ENCODE measurements at places on chromosomes 1 and 21. TPM values are rescaled to one million over a fixed set of nuclear protein-coding genes. Genes with fewer than 3 reads are reported as not detected.

Gene SPRR1B
- total RNA-seq: not detected

Gene ANKRD65
- not detected for total RNA-seq

Gene STUM
- not detected for total RNA-seq

Gene LORICRIN
- not detected for total RNA-seq

Gene FCGR3B
- total RNA-seq: not detected

Gene FAM43B
- total RNA-seq: not detected

Gene PRPF38A
- total RNA-seq: 70.4 TPM

Gene KCNJ6
- not detected for total RNA-seq

Gene AADACL4
- total RNA-seq: not detected

Gene CFAP45
- total RNA-seq: not detected

Gene ENAH
- total RNA-seq: not detected

Gene GUCA2A
- not detected for total RNA-seq

DNA sequence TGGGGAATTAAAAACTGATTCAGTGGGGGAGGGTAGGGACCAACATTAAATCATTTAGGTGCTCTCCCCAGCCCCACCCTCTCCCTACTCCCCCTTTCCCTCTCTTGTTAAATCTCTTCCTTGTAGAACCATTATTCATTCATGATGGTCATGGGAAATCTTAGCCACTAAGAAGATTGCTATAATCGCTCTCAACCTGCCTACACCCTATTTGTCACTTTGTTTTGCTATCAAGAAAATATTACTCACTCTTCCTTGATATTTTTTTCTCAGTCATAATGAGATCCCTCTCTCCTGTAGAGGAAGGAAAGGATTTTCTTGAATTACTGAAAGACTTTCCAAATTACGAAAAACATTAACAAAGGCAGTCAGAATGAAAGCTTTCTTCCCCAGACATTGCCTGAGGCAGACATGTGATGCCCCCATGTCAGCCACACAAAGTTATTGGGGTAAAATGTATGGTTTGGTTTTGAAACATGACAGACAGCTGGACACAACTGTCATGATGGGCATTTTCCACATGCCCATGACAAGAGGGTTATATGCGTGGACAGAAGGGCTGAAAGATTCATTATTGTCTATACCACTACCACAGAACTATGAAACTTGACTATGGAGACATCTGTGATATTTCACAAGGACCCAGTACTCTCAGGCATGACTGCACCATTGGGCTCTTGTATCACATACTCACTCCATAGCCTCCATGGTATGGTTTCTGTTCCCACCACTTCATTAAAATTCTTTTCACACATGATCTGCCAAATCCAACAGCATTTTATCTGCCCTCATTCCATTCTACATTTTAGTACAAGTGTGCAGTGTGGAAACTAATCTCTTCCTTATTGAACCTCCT lies 420.1 kb downstream of the DISC1 start:
- no peaks in the 10 kb centered on the region for H3K36me3 ChIP-seq
- H3K4me1 ChIP-seq: no peaks in the 10 kb centered on the region
- H3K4me3 ChIP-seq: no peak overlapping the region
- no peak overlapping the region for H3K27ac ChIP-seq

DNA sequence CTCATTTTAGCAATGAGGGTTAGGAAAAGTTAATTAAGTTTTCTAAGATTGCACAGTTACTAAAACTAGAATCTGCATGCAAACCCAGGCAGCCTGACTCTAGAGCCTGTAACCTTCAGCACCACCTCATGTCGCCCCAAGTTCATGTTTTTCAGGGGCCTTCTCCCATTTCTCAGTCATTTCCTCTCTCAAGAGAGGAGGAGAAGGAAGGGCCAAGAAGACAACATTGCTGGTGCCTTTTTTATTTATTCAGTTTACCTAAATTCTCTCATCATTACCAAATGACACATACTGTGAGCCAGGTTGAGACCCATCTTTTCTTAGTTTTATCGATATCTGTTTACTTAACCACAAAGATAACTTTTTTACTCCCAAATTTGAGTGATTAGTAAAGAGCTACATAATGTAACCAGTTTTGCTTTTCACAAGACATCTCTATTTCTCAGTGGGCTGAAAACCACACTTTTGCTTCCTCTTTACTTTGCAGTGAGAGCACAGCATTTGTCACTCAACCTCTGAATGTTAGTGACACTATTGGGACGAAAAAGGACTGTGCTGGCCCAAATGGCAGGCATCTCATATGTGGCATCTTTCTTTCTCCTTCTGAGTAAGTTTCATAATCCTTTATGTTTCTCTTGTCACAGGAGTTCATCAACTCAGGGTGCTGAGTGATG lies at the start of gene CD101:
Gene CD101 (plus strand): TSS at position 507 of the 674 bp plus-strand sequence. CDS start 58 bp downstream, at position 565.
- H3K36me3 ChIP-seq: no peaks in the 10 kb centered on the region
- peaks cover 10% of the 10 kb centered on the region for H3K4me1 ChIP-seq
- H3K27ac ChIP-seq: no peak within 1 kb of the TSS
- DNase-seq: peak; percentile 16
- H3K4me3 ChIP-seq: no peak within 1 kb of the TSS

DNA sequence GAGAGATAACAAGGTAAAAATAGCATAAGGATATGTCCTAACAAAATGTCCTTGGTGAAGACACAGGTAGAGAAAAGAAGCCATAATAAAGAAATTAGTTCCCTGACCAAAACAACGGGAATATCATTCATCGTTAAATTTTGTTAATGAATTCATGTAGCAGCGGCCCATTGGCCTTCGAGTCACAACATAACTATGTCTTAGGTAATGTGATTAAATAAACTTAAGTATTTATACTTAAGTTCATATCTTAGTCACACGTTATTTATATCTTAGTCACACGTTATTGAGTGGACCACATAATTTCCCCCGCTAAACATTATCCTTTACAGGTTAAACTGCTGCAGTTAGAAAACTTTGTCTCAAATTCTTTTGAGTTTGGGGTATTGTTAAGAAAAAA lies 1.2 kb downstream of the NEXN start:
- H3K4me3 ChIP-seq: no peak overlapping the region
- H3K4me1 ChIP-seq: peaks cover 6% of the 10 kb centered on the region
- no peaks in the 10 kb centered on the region for H3K36me3 ChIP-seq
- H3K27me3 ChIP-seq: no peaks in the 10 kb centered on the region
- no peak overlapping the region for H3K27ac ChIP-seq
- no peak for DNase-seq

DNA sequence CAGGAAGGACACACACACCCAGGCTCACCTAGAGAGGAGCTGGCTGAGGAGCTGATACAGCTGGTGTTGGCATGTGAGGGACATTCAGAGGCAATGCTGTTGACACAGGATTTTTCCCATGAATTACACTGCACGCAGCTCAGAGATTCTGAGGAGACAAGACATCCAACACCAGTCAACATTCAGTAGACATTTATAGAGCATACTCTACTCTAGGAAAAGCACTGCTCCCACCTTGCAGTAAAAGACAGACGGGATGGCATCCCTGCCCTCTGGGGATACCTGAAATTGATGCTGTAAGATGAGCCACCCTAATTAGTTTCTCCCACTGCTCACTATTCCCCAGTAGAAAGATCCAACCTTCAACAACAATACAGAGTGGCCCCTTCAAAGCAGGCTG lies 5.1 kb downstream of the LYPD8 start:
- no peak overlapping the region for H3K27ac ChIP-seq
- no peaks in the 10 kb centered on the region for H3K27me3 ChIP-seq
- no peak overlapping the region for H3K4me3 ChIP-seq
- DNase-seq: no peak

GRCh38 chr1:185439727-185440415 lies 122.8 kb upstream of the IVNS1ABP start:
- peaks cover 30% of the 10 kb centered on the region for H3K4me1 ChIP-seq
- no peak overlapping the region for H3K4me3 ChIP-seq
- no peaks in the 10 kb centered on the region for H3K27me3 ChIP-seq
- H3K36me3 ChIP-seq: no peaks in the 10 kb centered on the region
- peak; percentile 55 for DNase-seq

- no peaks in the 10 kb centered on the region for H3K27me3 ChIP-seq
- H3K27ac ChIP-seq: no peak overlapping the region
- peaks cover 8% of the 10 kb centered on the region for H3K4me1 ChIP-seq
- peak; percentile 30 for DNase-seq
Measured at GRCh38 chr1:180213401-180214170, 16.5 kb upstream of the LHX4 start.

DNA sequence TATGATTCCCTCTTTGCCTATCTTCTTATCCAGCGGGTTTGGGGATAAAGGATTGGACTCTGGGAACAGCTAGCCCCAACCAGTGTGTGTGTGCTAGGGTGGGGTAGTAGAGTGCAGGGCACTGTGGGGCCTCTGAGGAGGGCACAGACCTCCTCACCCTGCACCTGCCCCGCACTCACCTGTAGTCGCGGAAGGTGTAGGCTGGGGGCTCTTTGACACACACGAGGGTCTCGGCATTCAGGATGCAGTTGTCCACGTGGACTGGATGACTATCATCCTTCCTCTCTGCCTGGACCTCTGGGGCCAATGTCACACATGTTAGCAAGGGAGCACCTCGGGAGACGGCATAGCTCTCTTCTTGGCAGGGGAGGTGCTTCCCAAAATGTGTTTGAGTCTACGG lies 8.0 kb upstream of the CLDN19 start:
- no peaks in the 10 kb centered on the region for H3K4me1 ChIP-seq
- peaks cover 35% of the 10 kb centered on the region for H3K36me3 ChIP-seq
- no peaks in the 10 kb centered on the region for H3K27me3 ChIP-seq
- no peak overlapping the region for H3K4me3 ChIP-seq
- H3K27ac ChIP-seq: no peak overlapping the region

GRCh38 chr1:61641578-61642336 lies 83.2 kb downstream of the TM2D1 start:
- peaks cover 4% of the 10 kb centered on the region for H3K4me1 ChIP-seq
- no peak overlapping the region for H3K4me3 ChIP-seq
- H3K27me3 ChIP-seq: no peaks in the 10 kb centered on the region
- H3K36me3 ChIP-seq: no peaks in the 10 kb centered on the region

DNA sequence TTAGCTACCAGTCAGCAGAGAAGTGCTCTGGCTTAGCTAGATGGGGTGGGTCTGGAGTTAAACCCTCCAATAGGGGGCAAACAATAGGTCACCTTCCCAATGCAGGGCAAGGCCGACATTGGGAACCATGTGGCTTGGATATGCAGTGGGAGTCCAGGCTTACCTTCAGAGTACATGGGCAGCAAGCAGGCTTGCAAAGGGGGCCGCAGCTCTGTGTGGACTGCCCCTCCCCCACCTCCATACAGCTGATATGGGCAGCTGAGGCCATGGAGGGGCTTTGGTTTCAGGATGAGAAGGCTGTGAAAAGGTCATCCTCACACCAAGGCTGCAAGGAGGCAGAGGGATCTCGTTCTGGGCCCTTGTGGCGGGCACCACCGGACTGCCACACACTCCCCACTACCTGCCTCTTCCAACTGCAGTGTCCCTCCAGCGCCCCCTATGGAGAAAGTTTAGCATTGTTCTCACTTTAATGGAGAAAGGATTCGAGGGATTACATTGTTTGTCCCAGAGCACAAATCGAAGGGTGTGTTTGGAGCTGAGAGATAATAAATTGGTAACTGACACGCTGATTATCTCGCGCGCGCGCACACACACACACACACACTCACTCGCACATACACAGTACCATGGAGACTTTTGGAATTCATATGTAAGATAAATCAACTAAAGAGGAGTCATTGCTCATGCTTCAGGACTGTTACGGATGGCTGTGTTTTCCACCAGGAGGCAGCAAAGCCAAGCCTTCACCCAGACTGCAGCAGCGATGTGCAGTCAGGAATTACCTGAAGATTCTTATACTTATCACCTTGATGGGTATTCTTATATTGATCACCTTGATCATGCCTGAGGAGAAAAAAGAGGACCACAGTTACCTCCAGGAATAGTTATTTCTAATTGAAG lies 7.0 kb upstream of the SMCP start:
- H3K4me1 ChIP-seq: no peaks in the 10 kb centered on the region
- H3K4me3 ChIP-seq: no peak overlapping the region
- no peak for DNase-seq
- no peak overlapping the region for H3K27ac ChIP-seq
- no peaks in the 10 kb centered on the region for H3K27me3 ChIP-seq
- H3K36me3 ChIP-seq: no peaks in the 10 kb centered on the region

- H3K4me1 ChIP-seq: no peaks in the 10 kb centered on the region
- no peaks in the 10 kb centered on the region for H3K27me3 ChIP-seq
- H3K4me3 ChIP-seq: no peak overlapping the region
- no peak overlapping the region for H3K27ac ChIP-seq
- H3K36me3 ChIP-seq: no peaks in the 10 kb centered on the region
Measured at GRCh38 chr1:2797741-2798016, 3.8 kb downstream of the TTC34 start.

- no peaks in the 10 kb centered on the region for H3K36me3 ChIP-seq
- DNase-seq: no peak
Measured at GRCh38 chr1:60151311-60151710, 77.7 kb upstream of the C1orf87 start.

DNA sequence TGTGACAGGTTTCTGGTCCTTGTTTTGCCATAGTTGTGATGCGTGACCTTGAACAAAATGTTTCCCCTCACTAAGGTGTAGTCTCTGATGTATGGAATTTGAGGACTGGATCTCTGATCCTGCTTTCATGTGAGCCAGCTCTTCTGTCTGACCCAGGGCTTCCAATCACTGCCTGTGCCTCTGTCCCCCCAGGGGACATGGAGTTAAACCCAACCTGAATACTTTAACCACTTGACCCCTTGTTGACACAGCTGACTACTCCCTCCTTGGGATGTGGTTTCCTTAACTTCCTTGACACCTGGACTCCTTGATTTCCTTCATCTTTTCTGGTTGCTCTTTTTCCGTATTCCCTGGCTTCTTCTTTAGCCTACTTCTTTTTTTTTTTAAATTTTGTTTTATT lies 36.0 kb upstream of the SSBP3 start:
- H3K27me3 ChIP-seq: no peaks in the 10 kb centered on the region
- H3K36me3 ChIP-seq: no peaks in the 10 kb centered on the region
- H3K4me3 ChIP-seq: no peak overlapping the region
- DNase-seq: no peak
- H3K27ac ChIP-seq: no peak overlapping the region
- no peaks in the 10 kb centered on the region for H3K4me1 ChIP-seq

GRCh38 chr1:114707604-114708003 lies 9.0 kb downstream of the NRAS start:
- no peaks in the 10 kb centered on the region for H3K27me3 ChIP-seq
- no peaks in the 10 kb centered on the region for H3K4me1 ChIP-seq
- DNase-seq: no peak
